ENCODE measurements at places on chromosomes 11 and 22. TPM values are rescaled to one million over a fixed set of nuclear protein-coding genes. Genes with fewer than 3 reads are reported as not detected.

- DNase-seq: peak; percentile 83
Observed at GRCh38 chr11:65329944-65330403, 3.7 kb upstream of the DPF2 start.

DNA sequence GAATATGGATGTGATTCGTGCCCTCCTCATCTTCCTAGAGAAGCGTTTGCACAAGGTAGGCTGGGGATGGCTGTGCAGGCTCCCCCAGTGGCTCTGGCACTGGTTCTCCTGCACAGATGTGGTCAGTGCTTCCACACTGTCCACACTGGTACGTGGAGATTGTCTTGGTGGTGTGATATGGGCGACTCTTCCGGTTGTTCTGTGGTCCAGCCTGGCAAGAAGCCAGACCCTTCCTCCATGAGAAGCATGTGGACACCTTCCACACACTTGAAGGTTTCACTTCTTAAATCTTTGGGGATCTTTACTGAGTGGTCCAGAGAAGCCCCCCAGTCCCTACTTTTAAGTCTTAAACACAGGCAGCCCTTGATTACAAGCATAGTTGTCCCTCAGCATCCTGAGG is 3.8 kb downstream of the RIC8A start:
- DNase-seq: no peak

The OR52W1 gene
- total RNA-seq: not detected

GRCh38 chr22:27676545-27677213 is 124.9 kb downstream of the MN1 start:
- DNase-seq: no peak

GRCh38 chr22:30028731-30029130 is 51.5 kb upstream of the HORMAD2 start:
- no peak for DNase-seq

DNA sequence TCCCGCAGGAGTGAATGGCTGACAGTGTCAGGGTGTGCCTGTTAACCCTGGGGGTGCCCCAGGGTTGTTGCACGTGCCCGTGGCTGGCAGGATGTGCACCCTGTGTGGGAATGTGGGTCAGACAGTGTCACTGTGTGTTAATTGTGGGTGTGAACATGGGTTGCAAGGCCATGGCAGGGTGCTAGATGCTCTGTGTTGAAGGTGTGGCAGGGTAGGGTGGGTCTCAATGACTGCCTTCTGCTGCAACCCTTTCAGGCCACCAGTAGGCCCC is 8.3 kb downstream of the RIN1 start:
- DNase-seq: peak; percentile 69

DNA sequence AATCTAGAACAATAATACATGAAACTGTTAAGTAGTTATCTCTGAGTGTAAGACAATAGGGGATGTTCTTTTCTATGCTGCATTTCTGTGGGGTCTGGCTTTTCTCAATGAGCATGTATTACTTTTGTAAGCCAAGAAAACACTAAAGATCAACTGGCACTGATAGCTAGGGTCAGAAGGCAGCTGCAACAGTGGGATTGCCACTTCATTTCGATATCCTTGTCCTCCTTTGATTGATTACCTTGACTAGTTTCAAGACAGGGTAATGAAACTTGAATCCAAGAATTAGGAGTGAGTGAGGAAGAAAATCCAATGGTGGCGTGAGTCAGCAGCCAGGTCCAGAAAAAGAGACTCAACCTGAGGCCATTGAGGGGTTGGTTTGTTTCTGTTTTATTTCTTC is 46.5 kb downstream of the FEZ1 start:
- DNase-seq: no peak

DNA sequence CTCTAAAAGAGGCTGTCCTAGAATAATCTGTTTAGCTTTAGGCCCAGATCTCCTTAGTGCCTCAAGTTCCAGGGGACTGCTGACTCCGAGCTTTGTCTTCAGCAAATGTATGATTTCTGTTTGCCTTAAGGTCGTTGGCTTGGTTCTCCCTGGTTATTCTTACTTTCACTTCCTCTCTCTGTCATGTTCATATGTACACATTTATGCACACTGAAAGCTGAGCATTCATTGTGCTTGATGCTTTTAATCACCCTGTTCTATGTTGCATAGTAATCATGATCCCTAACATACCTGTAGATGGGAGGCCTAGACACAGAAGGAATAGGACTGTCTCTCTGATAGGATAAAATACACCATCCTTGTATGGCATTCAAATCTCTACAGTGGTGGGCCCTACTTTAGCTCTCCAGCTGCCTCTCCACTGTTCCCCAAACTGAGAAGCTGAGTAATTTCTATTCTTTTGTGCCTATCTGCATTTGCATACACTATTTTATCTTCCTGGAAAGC is 7.2 kb downstream of the PPFIBP2 start:
- DNase-seq: no peak

The NLRP6 gene
- 0.11 TPM for total RNA-seq

DNA sequence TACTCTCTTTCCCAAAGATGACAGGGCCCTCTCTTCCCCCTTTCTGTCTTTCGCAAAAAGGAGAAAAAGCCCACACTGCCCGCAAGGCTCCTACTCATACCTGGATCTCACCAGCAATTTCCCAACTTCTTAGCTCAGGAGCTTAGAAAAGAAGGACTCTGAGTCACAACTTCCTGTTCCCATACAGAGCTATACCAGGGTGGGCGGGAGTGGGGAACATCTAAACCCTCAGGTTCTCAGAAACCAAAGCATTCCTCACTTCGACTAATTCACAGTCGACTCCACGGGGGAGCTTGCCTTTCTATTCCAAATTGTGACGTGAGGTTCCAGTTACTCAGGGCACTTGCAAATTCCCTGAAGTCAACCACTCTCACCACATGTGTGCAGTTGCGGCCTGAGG is 61.9 kb downstream of the MTNR1B start:
- no peak for DNase-seq

The C11orf91 gene
- total RNA-seq: not detected

The CARD18 gene
- total RNA-seq: not detected

The NXPE2 gene
- 0.36 TPM for total RNA-seq

DNA sequence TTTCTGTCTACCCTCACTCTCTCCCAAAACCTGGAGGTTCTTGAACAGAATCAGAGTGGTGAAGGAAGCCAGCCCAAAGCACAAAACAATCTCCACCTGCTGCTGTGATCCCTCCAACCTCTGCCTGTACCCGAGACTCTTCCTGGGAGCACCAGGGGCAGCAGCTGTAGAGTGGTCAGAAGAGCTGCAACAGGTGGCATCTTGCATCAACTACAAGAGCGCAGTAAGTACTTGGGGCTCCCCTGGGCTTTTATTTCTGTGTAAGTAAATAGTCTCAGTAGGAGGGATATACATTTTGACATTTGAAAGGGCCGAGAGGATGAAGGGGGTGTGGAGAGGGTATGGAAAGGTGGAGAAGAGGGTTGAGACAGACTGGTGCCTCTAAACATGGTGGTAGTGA is 8.3 kb upstream of the UBQLNL start:
- no peak for DNase-seq

The OR51M1 gene
- total RNA-seq: not detected

The PANX2 gene
- total RNA-seq: 0.88 TPM

- DNase-seq: peak; percentile 87
Observed at GRCh38 chr11:6362185-6362872, 27.9 kb upstream of the SMPD1 start.

- DNase-seq: peak; percentile 47
Observed at GRCh38 chr22:44670220-44670988, 31.6 kb upstream of the PRR5 start.

GRCh38 chr11:75476739-75477613 is 44.0 kb upstream of the KLHL35 start:
- no peak for DNase-seq

GRCh38 chr11:64536396-64536941 is 54.6 kb upstream of the SLC22A12 start:
- DNase-seq: no peak

- DNase-seq: no peak
Observed at GRCh38 chr11:45737056-45737455, 67.9 kb upstream of the SLC35C1 start.

GRCh38 chr11:36394926-36395325 is 98.8 kb downstream of the PRR5L start:
- no peak for DNase-seq

The PEX16 gene
- 15.0 TPM for total RNA-seq

- no peak for DNase-seq
Observed at GRCh38 chr11:8070417-8071115, 10.4 kb upstream of the TUB start.

- no peak for DNase-seq
Observed at GRCh38 chr11:27904358-27905055, 203.4 kb downstream of the KIF18A start.

DNA sequence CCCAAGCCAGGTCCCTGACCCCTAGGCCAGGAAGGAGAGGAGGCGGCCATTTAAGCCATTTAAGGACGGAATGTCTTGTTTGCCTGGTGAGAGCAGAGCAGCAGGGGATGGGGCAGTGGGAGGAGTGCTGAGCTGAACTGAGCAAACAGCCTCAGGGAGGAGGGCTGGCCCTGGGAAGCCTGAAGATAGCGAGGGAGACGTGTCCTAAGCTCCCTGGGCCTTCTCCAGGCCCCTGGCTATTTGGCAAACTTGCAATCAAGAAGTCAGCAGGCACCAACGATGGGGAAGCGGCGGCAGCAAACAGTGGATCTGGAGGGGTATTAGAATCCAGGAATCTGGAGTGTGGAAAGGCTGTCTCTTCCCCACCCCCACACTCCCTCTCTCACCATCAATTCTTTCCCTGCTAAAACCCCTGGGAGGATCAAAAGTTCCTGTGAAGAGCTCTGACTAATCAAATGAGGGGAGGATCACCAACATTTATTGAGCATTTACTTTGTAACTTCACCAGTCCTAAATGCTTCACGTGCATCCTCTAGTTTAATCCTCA is 8.8 kb downstream of the BCL9L start:
- peak; percentile 91 for DNase-seq

The C22orf42 gene
- not detected for total RNA-seq

The LMO2 gene
- total RNA-seq: 9.9 TPM

The C11orf87 gene
- total RNA-seq: not detected

DNA sequence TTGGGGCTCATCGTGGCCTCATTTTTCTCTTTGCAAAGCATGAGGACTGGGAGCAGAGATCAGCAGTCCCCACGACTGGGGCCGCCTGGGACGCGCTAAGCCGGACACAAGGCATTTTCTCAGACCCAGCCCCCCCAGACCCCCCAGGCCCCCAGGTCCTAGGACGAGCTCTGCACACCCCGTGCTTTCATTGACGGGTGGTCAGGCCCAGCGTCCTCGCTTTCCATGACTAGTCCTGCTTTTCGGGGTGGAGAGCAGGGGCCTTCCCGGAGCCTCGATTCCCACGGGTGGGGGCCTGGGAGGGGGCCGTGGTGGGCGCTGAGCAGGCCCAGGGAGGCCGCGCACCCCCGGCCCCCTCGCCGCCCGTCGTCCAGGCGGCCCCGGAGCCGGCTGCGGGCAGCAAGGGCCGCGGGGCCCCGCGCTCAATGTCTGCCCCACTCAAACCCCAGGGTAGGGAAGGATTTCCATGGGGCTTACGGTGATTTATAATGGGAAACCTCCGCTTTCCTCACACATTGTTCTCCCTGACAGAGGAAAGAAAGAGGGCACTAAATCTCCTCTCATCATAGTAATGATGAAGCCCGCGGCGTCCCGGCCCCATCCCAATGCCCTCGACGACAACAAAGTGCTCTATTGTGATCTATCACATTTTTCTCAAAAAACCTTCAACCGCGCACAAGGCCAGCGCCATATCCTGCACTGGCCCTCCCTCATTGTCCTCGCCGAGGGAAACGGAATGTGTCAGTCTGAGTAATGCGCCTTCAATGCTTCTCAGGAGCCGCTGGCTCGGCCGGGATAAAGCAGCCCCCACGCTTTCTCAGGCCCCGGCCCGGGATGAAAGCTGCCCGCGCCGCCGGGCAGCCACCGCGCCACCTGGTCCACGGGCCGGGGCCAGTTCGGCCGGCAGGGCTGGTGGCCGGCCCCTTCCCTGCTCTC is 10.4 kb upstream of the LINC01488 start:
- DNase-seq: no peak

- DNase-seq: peak; percentile 71
Observed at GRCh38 chr11:72738199-72739141, 13.7 kb downstream of the ARAP1 start.

The KRTAP5-11 gene
- total RNA-seq: not detected
